ENCODE measurements at places on chromosomes 4 and X.

- DNase-seq, result no peak
These were observed 47.8 kb upstream of the CLNK start for GRCh38 chr4:10732235-10732913.

DNA sequence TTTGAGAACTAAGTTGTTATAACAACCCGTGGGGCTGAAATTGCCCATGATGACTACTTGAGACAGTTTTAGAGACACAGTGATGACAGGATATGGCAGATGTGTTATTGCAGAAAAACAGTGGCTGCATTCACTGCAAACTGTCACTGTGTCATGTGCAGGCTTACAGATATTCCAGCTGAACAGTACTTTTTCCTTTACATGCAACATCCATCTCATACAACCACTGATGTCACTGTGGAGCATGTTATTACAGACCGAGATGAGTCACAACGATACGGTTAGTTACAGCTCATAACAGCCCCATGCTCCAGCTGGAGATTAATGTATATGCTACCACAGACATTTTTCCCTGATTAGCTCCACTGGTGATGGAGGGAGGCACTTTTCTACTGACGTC lies 207.4 kb downstream of the TMA16 start:
- peak; percentile 60 for DNase-seq

- peak; percentile 53 for DNase-seq
These were observed 202.1 kb downstream of the PTTG2 start for GRCh38 chr4:38162240-38162784.

DNA sequence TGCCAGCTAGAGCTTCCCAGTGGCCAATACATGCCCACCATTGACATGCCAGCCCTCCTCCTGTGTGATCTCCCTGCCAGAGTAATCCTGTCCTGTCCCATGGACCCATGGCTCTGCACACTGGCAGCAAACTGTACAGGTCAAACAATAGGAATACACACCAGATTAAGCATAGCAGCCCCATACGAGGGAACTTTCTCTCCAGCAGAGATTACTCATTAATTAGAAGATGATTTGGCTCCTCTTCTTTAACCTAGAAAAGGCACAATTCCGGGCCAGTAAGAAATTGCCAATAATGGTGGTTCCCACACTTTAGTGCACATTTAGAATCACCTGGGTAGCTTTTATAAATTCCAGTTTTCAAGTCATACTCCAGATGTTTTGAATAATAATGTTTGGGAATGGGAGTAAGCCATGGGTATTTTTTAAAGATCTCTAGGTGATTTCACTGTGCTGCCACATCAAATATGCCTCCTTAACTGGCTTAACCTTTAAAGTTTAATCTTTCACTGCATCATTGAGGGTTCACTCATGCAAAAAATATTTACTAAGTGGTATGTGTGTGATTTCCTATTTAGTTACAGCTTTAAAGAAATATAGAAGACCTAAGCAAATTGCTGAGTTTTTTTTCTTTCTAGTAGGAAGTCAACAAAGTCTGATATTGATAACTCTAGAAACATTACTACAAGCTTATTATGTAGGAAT lies 277.6 kb upstream of the NWD2 start:
- DNase-seq, result no peak

GRCh38 chrX:72304877-72305276 lies 837 bp downstream of the CITED1 start:
- DNase-seq, result no peak

GRCh38 chr4:72387959-72388358 lies 181.1 kb downstream of the ADAMTS3 start:
- no peak for DNase-seq

- DNase-seq, result no peak
These were observed 50.6 kb upstream of the MAN2B2 start for GRCh38 chr4:6524436-6524835.

DNA sequence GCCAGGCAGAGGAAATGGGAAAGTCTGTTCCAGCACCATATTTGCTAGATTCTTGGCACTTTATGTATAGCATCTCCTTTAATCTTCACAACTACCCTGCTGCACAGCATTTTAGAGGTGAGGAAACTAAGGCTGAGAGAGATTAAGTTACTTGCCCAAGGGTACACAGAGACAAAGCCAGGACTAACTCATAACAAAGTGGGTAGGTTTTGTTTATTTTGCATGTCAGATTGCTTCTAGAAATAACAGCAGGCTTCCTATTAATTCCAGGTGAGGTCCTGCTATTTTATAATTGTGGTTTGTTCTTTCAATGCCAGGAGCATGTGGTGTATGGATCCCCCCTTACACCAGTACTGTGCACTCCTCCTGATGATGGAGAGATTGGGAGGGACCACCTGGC lies 15.0 kb downstream of the TCEANC start:
- no peak for DNase-seq

- DNase-seq, result no peak
These were observed 57.8 kb upstream of the CCDC149 start for GRCh38 chr4:24970635-24971034.

- DNase-seq, result no peak
These were observed 57.8 kb downstream of the FAM184B start for GRCh38 chr4:17723648-17724047.

DNA sequence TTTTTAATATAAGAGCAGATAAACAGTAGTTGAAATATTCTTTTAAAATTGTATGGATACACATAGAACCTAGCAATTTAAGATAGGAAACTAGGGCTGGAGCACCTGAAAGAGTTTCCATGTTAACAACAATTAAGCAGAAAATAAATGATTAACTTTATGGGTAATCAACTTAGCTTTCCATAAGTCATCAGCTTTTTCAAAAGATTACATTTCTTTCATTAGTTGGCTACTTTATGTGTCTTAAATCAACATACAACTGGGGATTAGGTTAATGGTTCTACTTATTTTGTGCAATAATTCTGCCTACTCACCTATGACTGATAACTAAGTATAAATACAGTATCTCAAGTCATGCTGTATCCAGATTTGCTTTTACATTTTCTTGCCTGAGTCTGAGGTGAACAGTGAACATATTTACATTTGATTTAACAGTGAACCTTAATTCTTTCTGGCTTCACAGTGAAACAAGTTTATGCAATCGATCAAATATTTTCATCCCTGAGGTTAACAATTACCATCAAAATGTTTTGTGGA lies at the start of gene ANXA10:
Gene ANXA10 (plus strand): TSS at position 362 of the 537 bp plus-strand sequence. CDS start 164 bp downstream, at position 526.
- DNase-seq, result no peak

GRCh38 chr4:83438719-83439118 lies 16.9 kb downstream of the HELQ start:
- no peak for DNase-seq

DNA sequence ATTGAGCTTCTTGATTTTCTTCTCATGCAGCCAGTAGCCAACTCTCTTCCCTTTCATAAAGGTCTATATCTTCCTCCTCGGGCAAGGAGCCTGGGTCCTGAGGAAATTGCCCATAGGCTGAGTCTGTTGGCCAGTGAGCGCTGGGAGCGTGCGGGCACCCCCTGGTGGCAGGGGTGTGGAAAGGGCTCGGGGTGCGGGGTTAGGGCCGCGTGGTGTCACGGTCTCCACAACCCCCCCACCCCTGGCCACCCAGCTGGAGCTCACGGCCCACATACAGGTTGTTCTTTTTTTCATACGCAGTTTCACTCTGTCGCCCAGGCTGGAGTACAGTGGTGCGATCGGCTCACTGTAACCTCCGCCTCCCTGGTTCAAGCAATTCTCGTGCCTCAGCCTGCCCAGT lies 13.1 kb downstream of the RBM10 start:
- no peak for DNase-seq

DNA sequence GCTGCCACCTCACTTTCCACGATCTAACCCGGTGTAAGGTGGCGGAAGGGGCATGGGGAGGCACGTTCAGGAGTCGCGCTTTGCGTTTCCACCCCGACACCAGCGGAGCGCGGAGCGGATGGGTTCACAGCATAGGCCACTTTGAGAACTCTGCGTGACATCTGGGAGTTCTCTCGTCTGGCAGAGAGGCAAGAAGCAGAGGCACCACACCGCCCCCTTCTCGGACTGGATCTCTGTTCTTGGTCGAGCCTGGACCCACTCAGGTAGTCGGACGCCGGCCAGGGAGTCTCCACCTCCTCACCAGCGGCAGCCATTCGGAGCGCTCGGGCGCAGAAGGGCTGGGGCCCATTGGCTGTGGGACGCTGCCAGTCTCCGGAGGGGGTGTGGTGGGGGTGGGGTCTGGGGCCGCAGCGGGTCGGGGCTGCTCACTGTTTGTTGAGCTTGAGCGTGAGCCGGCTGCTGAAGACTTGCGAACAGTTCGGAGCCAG lies at the start of gene DACH2:
Gene DACH2 (plus strand): TSS at position 428 of the 488 bp plus-strand sequence.
- no peak for DNase-seq

GRCh38 chrX:71182871-71183270 lies 38.2 kb downstream of the NLGN3 start:
- DNase-seq, result no peak

DNA sequence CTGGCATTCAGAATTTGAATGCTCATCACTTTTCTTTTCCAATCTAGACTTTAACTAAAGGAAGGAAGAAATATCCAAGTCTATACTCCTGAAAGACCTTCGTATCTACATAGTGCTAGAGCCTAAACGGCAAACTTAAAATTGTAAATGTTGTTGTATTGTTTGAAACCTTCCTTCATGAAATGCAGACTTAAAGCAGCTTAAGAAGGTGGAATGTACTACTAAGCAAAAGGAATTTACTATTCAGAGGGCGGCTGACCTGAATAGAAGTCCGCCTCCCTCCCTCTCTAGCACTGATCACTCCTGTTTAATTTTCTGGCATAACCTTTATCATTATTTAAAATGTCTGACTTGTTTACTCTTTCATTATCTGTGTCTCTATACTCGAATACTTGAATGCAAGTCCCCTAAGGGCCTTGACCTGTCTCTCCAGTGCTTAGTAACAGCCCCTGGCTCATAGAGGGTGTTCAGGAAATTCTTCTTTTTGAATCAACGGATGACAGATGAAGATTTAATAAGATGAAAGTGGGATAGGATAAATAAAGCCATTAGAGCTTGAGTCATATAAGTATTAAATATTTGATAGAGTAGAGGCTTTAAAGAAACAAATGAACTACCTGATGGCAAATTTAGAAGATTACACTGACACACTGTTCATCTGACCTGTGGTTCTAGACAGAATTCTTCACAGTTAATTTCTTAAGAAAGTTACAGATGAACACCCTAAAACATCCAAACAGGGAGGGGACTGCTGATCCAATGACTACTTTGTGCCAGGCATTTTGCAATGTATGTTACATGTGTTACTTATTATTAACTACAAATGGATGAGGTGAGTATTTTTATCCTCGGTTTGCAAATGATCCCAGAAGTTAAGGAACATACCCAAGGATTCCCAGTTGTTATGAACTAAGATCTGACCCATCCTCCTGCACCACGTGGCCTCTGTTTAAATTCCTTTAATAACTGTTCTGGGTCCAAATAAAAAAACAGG lies 20.2 kb upstream of the RBPJ start:
- DNase-seq, result no peak

DNA sequence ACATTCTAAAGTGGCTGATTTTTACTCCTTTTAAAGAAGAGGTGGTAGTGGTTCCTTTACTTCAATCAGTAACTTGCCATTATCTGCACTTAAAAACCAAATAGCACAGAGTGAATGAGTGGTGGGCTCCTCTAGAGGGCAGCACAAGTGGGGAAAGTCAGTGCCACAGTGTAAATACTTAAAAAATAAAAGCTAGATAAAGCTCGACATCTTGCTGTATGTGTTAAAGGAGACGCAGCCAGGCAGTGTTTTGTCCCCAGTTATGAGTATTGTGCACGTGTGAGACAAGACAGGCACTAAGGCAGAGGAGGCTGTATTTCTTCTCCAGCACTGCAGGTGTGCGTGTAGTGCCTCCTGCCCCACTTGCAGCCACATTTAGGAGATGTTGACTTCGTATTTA lies 24.6 kb downstream of the NAP1L5 start:
- no peak for DNase-seq

DNA sequence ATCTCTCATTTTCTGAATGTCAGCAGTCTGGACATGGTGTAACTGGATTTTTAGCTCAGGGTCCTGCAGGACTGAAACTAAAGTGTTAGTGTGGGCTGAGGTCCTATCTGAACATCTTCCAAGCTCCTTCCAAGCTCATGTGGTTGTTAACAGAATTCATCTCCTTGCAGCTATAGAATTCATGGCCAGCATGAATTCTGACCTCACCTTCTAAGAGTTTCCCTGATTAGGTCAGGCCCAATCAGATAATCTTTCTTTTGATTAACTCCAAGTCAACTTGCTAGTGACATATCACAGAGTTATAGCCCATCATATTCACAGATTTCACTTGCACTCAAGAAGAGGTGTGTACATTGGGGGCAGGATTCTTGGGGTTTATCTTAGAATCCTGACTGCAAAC lies 59.5 kb downstream of the LIMCH1 start:
- DNase-seq, result no peak

GRCh38 chr4:4990857-4991540 lies 28.3 kb downstream of the CYTL1 start:
- DNase-seq, result no peak

DNA sequence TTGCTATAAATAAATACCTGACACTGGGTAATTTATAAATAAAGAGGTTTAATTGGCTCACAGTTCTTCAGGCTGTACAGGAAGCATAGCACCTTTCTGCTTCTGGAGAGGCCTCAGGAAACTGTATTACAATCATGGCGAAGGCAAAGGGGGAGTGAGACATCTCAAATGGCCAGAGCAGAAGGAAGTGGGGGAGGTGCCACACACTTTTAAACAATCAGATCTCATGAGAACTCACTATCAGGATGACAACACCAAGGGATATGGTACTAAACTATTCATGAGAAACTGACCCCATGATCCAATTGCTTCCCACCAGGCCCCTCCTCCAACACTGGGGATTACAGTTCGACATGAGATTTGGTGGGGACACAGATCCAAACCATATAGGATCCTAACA lies 11.7 kb upstream of the TCEAL9 start:
- no peak for DNase-seq

DNA sequence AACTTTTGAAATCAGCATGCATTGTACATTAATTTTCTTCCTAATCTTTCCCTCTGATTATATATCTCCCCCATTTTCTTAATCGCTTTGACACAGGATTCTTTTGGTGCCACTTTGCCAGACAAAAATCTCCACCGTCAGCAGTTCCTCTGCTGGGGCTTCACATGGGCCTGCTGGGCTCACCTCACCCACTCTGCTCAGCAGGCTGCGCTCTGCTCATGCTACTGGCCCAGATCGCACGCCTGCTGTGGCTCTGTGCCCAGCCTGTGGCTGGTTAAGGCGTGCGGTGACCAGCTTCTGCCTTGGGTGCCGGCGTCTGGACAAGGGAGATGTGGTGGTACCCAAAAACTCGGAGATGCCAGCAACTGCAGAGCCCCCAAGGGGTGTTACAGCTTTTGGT lies 31.1 kb downstream of the UCHL1 start:
- DNase-seq, result no peak

Data from skeletal muscle cell (primary cell).